ENCODE measurements at places on chromosomes 7 and 10.

DNA sequence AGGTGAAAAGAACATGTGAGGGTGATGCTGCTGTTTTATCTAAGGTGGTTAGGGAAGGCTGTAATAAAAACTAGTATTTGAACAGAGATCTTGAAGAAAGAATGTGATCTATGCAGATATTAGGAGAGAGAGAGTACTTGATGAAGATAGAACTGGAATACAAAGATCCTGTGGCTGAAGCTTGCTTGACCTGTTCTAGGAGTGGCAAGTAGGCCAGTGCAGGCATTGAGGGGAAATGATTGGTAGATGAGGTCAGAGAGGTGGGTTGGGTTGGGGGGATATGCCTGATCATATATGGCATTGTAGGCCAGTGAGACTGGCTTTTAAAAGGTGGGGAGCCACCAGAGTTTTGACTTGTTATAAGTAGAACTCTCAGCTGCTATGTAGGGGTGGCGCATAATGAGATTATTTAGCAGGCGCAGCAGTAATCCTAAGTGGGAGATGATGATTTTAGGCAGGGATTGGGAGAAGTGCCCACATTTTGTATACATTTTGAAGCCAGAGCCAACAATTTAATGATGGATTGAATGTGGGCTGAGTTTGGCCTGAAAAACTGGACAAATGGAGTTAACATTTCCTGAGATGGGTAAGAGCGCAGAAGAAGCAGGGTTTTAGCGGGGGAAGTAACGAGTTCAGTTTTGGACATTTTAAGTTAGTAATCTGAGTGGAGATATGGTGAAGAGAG lies 8.2 kb downstream of the CCSER2 start:
- DNase-seq: no peak

- DNase-seq: no peak
These were observed 77.3 kb downstream of the LRRN3 start for GRCh38 chr7:111168182-111168581.

DNA sequence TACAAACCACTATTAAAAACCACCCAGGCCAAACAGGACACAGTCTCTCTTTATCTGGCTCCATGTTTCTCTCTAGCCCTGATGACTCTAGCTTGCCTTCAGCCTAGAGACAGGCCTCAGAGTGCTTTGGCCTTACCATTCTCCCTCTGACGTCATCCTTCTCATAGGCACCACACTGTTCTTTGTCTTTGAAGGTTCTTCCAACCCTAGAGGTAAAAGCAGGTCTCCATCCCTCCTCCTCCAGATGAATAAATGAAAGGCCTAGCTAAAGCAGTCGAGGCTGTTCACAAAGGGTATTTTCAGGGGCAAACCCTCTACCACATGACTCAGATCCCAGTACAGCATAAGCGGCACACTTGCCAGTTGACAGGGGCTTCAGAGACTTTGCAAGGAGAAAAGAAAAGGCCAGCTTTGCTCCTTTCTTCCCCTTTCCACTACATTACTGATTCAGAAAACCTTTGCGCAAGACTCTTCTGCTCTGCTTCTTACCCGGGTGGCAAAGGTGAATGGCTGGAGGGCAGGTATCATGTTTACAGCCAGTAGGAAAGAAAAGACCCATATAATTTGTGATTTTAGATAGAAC lies 14.8 kb downstream of the NFE2L3 start:
- DNase-seq: no peak

- no peak for DNase-seq
These were observed 1.3 kb downstream of the BRAT1 start for GRCh38 chr7:2553831-2554581.
